Midbrain (tissue), 1 donor: ENCODE measurements at places on chromosomes 11 and 22.

DNA sequence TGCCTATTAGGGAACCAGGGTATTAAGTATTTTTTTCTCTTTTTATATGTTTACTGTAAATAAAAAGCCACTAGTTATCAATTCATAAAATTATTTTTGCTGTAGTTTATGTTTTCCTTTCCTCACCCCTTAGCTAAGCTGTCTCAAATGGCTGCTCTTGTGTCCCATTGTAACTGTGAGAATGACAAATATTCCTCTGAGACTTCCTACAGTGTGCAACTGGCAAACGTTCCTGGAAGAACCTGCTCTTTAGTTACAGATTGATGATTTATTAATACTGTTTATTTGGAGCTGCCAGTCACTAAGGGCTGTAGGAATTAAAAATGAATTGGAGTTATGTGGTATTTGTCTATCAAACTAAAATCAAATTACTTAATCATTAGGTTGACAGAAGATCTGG, 675.4 kb upstream of the ARHGAP42 start:
- DNase-seq: no peak

- no peak for DNase-seq
Measured at GRCh38 chr11:46009647-46010046, 87.2 kb downstream of the LARGE2 start.

DNA sequence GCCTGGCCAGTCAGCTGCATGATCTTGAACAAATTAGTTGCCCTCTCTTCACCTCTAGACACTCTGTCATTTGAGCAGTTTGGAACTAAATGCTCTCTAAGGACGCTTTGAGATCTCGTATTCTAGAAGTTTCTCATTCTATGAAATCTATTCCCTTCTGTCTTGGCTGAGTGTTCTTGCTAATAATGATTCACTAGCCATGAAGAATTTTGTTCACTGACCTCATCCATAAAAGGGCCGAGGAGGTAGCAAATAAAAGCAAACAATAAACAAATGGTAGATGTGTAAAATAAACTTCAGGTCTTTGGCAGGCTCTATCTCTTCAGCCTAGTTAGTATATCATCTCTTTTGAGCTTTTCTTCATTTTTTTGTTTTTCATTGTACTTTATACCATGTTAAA, 76.6 kb downstream of the USP35 start:
- no peak for DNase-seq

DNA sequence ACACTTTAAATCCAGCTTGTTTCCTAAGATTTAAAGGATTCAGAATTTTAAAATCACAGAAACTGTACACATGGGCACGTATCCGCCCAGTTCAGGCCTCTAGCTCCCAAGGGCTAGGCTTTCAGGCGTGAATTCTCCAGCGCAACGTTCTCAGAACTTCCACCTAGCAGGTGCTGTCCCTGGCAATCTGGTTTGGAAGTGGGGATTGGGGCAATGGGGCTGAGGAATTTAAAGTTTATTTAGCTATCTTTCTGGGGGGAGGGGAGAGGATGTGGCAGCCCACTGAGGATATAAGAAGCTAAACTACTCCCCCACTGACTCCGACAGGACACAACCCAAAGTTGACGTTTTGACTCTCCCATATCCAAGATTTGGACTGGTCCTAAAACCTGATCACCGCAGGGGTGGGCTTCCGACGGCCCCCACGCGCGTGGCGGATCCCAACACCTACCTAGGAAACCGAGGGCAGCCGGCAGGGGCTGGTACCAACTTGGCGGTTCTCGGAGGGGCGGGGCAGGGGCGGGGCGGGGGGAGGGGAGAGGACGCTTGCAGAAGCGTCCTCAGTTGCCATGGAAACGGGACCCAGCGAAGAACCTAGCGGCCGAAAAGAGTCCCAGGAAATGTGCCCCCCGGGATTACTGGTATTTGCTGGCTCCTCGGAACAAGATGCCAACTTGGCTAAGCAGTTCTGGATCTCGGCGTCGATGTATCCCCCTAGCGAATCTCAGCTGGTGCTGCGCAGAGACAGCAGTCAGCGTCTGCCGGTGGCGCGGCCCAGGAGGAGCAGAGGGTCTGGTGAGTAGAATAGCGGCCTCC, at the start of gene HOATZ:
TSS of gene HOATZ (plus strand) at position 563 of the 816 bp plus-strand sequence. CDS start at position 570, 7 bp downstream.
- DNase-seq: no peak

GRCh38 chr11:126874831-126875230, 125.7 kb downstream of the KIRREL3 start:
- no peak for DNase-seq

DNA sequence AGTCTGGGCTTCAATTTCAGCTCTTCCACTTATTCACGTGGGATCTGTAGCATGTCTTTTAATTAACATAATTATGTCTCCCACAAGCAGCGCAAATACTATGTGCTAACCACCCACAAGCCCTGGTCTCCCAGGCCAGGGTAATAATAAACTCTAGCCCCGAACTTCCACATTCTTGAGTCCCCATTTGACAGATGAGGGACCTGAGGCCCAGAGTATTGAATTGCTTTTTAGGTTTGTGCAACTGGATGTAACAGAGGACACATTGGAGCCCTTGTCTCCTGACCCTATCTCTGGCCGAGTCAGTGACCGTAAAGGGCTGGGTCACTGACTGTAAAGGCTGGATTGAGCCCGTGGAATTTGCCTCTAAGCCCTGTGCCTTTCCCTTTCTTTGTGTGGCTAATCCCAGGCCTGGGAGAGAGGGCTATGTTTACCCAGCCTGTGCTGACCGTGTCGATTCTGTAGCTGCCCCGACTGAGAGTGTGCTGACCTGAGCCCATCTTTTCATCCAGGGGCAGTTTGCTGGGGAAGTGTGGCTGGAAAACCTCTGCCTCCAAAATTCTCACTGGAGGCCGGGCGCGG, 3.9 kb downstream of the CRYBB2 start:
- DNase-seq: no peak

DNA sequence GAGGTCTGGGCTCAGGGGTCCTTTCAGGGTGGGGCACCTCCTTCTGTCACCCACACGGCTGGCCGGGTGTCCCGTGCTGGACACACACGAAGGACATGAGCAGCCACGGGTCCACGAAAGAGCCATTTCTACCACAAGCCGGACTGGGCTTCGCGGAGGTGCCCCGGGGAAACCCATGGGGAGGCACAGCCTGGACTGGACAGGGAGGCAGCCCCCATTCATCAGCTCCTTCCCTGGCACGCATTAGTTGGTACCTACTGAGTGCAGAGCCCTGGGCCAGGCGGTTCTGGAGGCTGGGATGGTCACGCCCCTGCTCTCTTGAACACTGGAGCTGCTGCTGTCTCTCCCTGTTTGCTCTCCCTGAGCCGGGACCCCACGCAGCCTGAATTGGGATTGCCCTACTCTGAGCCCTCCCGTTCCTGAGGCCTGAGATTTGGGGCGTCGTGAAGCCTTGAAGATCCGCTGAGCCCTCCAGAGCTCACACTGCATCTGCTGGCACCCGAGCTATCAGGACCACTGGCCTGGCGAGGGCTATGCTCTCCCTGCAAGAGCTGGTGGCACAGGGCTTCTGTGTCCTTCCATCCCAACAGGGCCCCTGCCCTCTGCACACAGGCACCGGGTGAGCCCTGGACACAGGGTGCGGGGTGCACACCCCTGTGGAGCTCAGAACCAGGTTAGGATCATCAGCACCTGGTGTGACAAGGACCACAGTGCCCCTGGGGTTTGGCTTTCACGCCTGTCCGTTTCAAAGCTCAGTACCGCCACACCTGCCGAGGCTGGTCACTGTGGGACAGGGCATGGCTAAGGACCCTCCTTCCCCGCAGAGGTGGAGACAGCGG, 84.6 kb downstream of the MYEOV start:
- DNase-seq: no peak

GRCh38 chr11:57370251-57370650, 10.7 kb downstream of the PRG3 start:
- DNase-seq: no peak

- no peak for DNase-seq
Measured at GRCh38 chr11:95888439-95888838, 35.5 kb downstream of the MTMR2 start.

DNA sequence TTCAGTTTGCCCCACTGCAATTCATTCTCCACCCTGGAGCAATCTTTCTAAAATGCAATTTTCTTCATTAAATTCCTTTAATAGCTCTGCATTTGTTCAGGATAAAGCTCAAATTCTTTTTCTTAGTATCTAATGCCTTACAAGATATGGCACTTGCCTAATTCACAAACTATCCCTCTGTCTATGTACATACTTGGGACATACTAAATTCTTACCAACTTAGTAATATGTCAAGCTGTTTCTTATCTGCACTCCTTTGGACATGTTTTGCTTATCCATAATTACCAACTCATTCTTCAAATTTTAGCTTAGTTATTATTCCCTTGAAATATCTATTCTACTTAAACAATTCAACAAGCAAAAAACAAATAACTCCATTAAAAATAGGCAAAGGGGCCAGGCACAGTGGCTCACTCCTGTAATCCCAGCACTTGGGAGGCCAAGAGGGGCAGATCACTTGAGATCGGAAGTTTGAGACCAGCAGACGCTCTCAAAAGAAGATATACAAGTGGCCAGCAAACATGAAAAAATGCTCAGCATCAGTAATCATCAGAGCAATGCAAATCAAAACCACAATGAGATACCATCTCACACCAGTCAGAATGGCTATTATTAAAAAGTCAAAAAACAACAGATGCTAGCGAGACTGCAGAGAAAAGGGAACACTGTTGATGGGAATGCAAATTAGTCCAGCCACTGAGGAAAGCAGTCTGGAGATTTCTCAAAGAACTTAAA, 96.9 kb downstream of the FAM76B start:
- DNase-seq: no peak

DNA sequence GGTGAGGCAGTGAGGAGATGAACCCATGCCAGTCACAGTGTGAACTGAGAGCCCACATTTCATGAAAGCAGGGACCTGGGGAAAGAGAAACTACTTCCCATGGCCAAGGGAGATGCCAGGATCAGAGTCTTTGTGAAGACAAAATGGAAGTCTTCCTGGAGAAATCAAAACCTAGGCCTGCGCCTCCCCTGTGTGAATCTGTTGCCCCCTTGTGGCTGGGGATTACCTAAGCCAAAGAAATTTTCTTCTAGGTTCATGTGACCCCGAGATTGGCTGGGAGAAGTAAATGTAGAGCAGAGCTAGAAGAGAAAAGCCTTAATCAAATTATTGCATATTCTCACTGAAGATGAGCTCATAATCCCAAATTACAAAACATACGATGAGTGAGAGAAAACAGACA, 1075.3 kb downstream of the TBC1D22A start:
- no peak for DNase-seq

DNA sequence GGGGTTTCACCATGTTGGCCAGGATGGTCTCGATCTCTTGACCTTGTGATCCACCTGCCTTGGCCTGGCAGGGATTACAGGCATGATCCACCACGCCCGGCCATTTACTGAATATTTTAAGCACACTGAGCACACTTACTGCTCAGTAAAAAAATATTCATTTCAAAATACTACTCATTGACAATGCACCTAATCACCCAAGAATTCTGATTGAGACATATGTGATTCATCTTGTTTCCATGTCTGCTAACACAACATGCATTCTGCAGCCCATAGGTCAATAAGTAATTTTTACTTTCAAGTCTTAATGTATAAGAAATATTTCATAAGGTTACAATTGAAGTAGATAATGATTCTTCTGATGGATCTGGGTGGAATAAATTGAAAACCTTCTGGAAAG, 4.2 kb upstream of the OR52J3 start:
- DNase-seq: no peak

DNA sequence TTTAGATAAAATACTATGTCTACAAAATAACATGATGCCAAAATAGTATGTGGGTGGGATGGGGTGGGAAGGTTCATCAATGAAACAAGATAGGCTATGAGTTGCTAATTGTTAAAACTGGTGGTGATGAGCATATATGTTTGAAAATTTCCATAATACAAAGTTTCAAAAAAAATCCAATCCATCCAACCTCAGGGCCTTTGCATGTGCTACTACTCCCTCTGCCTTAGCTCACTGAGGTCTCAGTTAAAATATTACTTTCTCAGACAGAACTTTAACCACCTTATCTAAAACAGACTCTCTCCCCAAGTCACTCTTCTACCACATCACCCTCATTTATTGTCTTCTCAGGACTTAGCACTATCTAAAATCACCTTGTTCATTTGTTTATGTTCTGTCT, 201.1 kb downstream of the TTC28 start:
- DNase-seq: no peak
